ENCODE measurements at places on chromosomes 7 and 10.

DNA sequence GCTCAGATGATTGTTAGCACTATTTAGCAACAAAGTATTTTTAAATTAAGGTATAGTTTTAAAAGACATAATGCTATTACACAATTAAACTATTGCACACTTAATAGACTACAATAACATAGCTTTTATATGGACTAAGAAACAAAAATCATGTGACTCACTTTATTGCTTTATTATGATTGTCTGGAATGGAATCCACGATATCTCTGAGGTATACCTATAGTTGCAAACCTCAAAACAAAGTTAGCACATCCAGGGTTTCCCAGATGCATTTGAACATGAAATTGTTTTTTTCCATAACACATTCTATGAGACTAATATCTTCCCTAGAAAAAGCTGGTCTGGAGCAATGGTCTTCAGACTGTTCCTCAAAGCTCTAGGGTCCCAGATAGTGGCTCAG is 18.3 kb upstream of the RPEL1 start:
- DNase-seq, result no peak

DNA sequence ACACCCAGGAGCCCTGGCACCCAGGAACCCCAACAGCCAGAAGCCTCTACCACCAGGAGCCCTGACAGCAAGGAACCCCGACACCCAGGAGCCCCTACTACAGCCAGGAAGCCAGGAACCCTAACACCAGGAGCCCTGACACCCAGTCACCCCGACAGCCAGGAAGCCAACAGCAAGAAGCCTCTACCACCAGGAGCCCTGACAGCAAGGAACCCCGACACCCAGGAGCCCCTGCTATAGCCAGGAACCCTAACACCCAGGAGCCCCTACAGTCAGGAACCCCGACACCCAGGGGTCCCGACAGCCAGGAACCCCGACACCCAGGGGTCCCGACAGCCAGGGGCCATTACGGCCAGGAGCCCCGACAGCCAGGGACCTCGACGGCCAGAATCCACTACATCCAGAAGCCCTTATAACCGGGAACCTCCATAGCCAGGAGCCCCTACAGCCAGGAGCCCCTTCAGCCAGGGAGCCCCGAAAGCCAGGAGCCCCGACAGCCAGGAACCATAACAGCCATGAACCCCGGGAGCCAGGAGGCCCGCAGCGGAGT is 440 bp upstream of the GLRX3 start:
- DNase-seq, result no peak

DNA sequence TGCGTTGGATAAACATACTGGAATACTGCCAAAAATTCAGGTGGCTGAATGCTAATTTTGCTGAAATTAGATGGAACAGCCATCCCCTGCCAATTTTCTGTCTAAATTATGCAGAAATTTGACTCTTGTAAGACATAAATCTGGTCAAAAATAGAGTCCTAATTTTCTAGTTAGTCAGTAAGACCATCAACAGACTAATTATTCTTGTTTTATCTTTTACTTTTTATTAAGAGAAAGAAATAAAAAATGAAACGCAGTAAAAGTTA is 110.3 kb upstream of the GATA3 start:
- no peak for DNase-seq

DNA sequence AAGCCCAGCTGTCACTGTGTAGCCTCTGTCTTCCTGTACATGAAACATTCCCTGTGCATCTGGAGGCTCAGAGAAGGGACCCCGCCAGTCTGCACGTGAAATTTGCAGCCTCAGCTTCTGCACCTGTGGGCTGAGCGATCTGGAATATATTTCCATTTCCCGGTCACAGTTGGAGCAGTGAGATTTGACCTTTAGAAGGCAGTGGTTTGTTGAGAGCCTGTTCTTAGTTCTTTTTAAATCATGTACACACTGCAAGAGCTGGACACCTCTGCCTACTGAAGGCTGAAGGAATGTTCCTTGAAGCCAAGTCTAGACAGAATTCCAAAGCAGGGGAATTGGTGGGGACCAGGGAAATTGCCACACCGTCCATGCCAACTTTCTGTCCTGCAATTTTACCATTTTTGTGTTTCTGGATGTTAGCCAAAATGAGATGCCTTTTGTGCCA is 706.6 kb downstream of the INHBA start:
- no peak for DNase-seq

GRCh38 chr10:58210160-58210559 is 57.5 kb downstream of the IPMK start:
- no peak for DNase-seq

GRCh38 chr7:34054075-34054474 is 148.7 kb downstream of the BMPER start:
- DNase-seq, result no peak

- no peak for DNase-seq
These were observed 59.2 kb upstream of the GLCCI1 start for GRCh38 chr7:7909376-7909775.

DNA sequence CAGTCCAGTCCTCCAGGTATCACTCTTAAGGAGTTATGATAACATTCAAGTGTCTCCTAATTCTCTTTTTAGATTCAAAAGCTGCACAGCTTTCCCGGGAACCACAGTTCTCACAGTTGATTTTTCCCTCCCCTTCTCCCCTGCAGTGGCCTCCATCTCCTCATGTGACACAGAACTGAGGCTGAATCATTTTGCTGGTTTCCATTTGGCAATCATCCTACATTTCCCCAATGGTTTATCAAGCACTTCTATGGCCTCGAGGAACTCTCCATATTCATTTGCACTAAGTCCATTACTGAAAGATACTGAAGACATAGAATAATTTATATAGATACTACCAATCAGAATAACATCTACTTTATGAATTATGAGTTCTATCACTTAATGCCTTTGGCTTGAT is 484.9 kb downstream of the GPAM start:
- no peak for DNase-seq

DNA sequence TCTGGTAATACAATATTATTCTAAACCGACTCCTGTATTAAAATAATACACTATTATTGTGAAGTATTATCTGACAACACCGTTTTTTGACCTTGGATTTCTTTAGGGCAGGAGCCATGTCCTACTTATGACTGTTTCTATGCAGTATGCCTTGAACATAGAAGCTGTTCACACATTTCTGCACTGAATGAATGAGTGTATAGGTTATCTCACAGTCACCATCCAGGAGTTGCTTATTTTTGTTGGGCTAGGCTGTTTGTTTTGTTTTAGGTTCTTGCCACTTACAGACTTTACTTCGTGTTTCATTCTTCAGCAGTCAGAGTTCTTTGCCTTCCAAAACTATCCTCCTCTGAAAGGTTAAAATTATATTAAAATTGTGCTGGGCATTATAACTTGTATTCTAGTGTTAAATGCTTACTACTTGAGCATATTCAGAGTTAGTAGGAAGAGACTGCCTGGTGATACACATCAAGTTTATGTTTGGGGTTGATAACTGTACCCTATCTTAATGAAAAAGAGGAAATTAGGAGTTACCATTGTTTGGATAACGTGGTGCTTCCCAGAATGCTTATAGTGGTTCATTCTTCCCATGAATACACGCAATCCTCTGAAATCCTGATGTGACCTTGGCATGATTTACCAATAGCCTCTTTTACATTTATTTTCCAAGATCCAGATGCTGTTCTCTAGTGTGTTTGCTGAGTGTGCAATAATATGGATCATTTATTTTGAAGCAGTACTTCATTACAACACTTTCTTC is 1.7 kb downstream of the RALA start:
- no peak for DNase-seq

- DNase-seq, result no peak
These were observed 42.8 kb downstream of the CPXM2 start for GRCh38 chr10:123848564-123849457.

DNA sequence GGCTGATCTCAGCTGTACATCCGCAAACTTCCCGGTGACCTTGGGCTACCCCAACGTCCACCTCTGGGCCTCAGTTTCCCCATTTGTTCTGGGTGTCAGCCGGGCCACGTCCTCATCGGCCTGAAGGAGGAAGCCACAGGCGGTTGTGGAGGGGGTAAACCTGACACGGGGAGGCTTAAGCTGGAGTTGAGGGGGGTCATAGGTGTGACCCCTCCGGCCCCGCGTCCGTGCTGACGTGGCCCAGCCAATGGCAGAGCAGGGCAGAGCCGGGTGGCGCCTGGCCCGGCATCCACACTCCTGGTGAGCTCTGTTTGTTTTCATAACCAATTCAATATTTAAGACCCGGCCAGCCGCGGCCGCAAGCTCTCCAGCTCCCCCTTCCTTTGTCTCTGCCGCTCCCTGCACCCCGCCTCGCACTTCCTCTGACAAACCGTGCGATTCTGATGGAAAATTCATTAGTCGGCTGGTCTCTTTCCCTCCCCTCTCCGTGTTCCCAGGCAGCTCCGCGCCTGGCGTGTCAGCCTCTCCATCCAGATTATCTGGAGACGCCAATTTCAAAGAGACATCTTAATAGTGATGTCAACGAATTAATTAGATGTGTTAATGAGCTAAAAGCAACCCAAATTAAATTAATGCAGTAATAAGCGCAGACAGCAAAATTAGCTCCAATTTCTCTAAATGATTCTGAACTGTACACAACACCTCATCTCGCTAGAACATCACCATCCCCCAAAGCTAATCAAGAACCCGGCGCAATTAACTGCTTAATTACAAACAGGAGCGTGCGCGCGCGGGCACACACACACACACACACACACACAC is 55.4 kb downstream of the MICALL2 start:
- DNase-seq, result no peak

DNA sequence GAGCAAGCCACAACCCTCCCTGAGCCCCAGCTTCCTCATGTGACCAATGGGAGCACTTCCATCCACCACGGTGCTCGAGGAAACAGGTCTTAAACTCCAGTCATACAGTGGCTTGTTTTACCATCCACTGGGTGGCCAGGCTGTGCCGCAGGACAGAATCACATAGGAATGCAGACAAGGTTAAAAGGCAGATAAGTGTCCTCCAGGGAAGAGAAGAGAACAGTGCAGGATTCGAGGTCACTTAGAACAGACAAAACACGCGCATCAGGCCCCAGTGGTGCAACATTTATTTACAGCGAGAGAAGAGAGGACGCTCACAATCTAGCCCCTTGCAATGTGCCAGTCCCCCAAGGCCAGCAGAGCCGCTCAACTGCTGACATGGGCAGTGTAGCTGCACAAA is 92.8 kb downstream of the TMEM130 start:
- no peak for DNase-seq

DNA sequence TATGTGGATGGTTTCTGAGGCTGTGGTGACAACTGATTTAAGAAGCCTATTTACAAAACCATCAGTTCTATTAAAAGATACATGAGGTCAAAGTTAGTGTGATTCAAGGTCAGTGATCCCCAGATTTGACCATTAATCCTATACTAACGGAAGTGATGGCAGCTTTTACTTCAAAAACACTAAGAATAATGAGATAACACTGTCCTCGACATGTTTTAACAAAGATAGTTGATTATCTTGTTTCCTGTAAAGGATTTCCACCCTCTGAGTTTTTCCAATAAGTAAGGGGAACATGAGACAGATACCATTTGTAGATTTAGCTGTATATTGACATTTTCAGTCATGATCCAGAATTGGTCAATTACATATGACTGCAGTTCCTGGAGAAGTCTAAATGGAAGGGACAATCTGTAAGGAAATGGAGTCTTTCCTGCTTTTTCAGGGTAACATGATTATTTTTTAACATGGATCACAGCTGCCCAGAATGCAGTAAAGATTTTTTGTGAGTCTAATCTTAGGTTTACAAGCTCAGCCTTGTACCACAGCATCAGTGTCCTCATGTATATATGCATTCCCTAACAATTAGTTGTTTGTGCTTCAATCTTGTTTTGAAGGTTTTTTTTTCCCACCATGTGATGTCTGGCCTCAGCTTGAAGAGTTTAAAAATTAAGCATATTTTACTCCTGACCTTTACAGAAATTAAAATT is 188.0 kb downstream of the PPP1R9A start:
- no peak for DNase-seq

- no peak for DNase-seq
These were observed 34.1 kb downstream of the ACADSB start for GRCh38 chr10:123042708-123043408.

DNA sequence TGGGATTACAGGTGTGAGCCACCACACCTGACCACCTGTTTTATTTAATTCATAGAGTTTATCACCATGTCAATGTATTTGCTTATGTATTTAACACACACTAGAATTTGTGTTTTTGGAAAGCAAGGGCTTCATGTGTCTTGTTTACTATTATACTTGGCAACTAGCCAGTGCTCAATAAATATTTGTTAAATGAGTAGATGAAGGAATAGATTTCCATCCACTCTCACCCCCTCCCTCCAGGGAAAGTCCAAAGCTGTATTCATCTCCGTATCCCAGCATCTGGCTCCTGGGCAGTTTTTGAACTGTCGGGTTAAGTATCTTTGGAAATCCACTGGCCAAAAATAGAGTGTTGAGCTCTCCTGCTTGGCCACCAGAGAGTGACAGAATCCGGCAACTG is 4.6 kb upstream of the RADIL start:
- no peak for DNase-seq

DNA sequence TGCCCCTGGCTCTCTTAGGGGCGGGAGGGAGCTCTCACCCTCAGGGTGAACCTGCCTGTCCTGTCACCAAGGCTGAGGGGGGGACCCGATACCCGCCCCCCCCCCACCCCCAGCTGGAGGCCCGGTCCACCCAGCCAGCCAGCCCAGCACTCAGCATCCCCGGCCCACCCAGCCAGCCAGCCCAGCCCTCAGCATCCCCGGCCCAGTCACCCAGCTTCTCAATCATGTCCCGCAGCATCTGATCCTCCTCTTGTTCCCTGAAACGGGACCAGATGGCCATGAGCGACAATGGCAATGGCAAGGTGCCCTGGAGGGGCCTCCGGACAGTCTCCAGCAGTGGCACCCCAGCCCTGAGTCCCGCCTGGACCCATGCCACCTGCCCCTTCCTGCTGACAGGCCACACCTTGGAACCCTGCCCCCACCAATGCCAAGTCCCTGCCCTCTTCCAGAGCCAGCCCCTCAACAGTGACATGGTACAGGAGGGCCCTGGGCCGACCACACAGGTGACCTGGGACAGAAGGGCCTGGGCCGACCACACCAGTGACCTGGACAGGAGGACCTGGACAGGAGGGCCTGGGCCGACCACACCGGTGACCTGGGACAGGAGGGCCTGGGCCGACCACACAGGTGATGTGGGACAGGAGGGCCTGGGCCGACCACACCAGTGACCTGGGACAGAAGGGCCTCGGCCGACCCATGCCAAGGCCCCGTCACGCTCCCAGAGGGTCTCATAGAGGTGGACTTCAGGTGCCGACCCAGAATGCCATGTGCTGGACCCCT is 24.2 kb downstream of the MICALL2 start:
- no peak for DNase-seq

DNA sequence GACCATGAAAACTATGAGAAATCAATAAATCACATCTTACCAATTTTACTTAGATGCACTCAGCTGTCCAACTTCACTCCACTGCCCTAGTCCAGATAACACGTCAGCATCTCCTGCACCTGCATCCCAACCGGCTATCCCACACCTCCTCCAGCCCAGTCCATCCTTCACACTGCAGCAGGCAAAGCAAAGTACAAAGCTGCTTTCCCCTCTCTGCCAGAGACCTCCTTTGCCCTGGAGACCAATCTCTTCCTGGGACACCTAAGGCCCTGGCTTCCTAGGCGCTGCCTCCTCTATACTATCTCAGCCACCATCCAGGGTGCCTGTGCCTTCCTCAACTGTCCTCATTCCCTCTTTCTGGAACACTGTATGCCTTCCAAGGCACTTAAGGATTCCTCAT is 90.3 kb upstream of the DDC start:
- no peak for DNase-seq

- no peak for DNase-seq
These were observed 587.5 kb upstream of the IGFBP3 start for GRCh38 chr7:46508583-46508982.

All from activated gamma-delta T cell treated with Interleukin-2 at 50 U/mL for 16 hours (primary cell).